ENCODE measurements at places on chromosomes 7 and 10.

- no peak for DNase-seq
These were observed 296.2 kb downstream of the CNTNAP2 start for GRCh38 chr7:146412781-146413180.

DNA sequence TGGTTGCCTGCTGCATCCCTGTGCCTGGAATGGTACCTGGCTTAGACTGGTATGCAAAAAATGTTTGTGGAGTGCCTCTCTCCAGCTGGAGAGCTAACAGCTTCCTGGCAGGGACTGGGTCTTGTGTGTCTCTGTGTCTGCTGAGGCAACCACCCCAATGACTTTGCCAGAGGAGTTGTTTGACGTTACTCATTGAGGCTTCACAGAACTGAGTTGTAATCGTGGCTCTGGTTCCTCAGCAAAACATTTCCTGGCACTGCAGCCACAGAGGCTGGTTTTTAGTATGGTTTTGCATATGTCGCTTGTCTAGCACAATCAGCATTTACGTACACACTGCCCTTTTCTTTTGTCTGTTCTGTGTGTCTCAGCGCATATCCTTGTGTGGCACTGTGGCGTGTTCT, 7.5 kb downstream of the ZNF282 start:
- DNase-seq = no peak

GRCh38 chr10:44755481-44755880, 155.7 kb upstream of the TMEM72 start:
- DNase-seq = no peak

GRCh38 chr10:114823077-114823463, 1.5 kb downstream of the FHIP2A start:
- DNase-seq = no peak

GRCh38 chr7:120992272-120992964, 3.9 kb downstream of the CPED1 start:
- no peak for DNase-seq

Data from HFF-Myc (cell line).